ENCODE measurements at places on chromosomes 4 and X.

DNA sequence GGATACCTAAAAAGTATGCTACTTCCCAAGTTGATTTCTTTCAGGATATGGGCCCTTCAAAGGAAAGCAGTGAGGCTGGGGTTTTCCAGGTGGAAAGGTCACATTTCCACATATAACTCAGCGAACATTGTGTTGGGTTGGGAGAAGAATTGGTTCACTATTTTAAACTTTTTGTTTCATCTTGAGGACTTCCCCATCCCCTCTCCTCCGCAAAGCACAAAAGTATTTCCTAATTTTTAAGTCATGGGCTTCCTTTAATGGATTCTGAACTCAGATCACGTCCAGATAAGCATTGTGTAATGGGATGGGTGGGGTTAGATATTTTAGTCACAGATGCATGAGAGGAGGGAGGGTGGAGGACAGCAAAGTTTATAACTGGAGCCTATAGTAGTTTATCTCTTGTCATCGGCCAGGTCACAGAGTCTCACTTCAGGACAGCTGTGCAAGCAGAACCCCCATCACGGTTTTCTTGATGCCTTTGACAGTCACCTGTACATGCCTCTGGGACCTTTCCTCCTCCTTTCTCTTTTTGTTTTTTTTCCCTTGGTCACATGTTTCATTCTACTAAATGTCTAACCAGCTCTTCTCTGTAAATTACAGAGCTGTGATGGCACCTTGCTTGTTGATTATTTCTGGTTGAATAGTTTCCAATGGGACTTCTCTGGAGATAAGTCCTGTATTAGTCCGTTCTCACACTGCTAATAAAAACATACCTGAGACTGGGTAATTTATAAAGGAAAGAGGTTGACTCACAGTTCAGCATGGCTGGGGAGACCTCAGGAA is 115.4 kb downstream of the PTTG2 start:
- peak; percentile 54 for DNase-seq

- DNase-seq = peak; percentile 52
Measured at GRCh38 chr4:128517739-128518510, 230.3 kb upstream of the PGRMC2 start.

GRCh38 chr4:180832073-180832472 is 1411.1 kb upstream of the TENM3 start:
- no peak for DNase-seq

- DNase-seq = no peak
Measured at GRCh38 chrX:50459615-50460014, 11.0 kb downstream of the DGKK start.

DNA sequence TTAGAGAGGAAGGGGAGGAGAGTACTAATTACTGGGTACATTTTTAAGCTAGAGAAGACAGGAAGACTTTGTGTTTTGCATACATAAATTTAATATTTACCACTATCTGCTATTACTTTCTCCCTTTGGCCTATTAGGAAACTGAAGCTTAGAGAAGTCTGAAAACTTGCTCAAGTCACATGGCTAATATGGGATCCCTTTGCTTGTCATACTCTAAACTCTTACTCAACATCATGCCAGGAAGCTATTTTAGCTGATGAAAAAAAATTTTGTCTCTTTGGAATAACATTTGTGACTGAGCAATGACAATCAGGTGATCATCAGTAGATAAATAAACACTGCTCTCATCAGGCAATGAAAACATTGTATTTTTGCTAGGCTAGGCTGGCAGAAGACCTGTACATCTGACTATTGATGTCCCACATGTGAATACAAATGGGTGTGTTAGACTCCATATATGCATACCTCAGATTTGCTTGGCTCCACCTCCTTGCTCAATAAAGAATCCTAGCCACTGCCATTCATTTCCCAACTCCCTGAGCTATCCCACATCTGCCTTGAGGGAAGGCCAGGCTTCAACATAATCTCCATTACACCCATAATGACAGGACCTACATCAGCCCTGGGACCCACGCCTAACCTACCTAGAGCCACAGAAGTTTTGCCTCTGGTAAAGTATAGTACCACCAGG is 17.0 kb upstream of the DCLK2 start:
- no peak for DNase-seq

DNA sequence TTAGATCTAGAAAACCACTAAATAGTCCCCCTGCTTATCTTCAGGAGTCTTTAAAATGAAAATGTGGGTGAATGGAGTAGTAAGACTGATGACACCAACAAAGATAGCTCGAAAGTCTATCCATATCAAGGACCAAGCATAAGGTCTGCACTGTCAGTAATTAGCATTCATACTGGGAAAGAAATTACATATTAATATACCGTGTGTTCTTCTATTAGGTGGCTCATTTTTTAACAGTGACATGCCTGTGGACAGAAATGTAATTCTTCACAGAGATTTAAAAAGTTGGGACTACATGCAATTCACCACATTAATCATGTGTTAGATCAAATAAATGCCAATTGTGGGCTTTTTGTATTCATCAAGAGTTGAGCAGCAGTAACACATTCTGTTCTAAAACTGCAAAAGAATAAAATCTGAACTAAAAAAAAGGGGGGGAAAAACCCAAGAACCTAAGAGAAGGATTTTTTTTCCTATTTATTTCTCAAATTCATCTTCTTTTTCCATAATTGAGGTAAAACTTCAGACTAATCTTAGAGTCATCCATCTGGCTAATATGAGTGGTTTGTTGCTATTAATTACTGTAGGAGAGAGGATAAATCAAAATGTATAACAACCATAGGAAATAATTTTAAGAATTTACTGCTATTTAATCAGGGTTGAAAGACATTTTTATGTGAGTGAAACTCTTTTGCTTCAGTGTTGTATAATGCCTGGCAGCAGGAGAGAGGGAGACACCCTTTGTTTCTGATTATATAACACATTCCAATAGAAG is 386.7 kb upstream of the IGFBP7 start:
- no peak for DNase-seq

DNA sequence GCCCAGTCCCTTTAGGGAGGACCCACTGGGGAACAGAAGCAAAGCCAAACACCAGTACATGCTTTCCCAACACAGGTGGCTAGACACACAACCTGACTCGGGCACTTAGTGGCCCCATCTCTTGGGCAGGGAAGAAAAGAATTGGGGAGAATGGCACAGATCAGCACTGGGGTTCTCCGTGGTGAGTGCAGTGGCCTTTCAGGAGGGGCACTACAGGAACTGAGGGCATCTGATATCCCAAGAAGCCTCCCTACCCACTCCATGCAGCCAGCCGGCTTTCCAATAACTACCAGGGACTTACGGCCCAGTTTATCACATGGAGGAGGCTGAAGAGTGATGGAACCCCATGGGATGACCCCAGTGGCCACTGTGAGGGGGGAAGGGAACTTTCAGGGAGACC is 23.0 kb downstream of the RGN start:
- no peak for DNase-seq

DNA sequence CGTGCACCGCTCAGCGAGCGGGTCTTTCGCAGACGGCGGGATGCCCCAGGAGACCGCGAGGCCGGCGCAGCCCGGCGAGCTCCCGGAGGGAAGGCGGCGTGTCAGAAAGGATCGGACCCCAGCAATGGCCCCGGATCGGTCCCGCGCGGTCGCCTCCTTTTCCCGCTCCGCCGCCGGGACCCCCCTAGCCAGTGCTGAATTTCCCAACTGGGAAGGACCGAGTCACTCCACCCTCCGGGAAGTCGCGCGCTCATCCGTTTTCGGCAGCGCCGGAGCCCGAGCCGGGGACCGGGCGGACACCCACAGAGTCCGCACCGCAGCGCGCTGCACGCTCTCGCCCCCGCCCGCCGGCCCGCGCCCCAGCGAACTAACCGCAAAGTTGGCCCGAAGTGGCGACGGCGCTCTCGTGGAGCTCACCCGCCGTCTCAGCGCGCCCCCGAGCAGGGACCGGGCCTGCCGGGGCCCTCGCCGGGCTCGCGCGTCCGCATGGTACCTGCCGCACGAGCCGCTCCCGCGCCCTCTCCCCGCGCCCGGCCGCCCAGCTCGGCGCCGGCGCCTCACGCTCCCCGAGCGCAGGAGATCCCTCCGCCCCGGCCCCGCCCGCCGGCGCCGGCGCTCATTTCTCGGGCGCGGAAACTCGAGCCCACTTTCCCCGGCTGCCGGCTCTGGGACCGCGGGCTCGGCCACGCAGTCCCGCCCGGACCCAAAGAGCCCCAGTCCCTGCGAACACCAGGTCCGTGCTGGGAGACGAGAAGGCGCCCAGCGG is at the start of gene FAT1:
Gene FAT1 (minus strand): TSS at position 565 of the 766 bp plus-strand sequence. CDS start 14,029 bp downstream, outside the sequence.
- peak; percentile 96 for DNase-seq

DNA sequence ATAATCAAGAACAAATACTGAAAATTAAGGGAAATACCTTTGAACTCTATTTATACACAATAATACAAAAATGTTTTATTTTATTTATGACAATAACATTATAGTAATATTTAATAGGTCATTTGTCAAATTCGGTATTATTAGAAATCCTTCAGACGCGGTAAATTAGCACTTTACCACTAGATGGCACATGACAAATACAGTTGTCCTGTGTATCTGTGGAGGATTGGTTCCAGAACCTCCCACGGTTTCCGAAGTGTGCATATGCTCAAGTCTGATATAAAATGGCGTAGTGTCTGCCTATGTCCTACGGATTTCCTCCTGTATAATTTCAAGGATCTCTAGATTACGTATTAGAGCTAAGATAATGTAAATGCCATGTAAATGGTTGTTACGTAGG is 8.1 kb upstream of the LINC00632 start:
- no peak for DNase-seq

- DNase-seq = no peak
Measured at GRCh38 chr4:113969709-113970334, 9.6 kb downstream of the ARSJ start.

DNA sequence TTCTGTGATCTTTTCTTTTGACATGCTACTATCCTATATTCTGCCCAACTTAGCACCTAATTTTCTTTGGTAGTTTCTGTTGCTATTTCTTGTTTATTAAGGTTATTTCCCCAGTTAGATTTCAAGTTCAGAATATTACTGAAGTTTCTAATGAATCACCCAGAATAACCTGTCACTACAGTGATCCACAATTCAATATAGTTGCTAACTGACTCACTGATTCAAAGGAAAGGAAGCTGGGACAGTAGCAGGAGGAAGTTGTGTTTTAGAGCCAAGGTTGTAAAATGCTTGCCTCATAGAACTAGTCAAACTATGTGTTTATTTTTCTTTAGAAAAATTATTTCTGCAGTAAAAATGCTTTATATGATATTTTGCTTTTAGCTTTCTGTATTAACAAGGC is 37.4 kb downstream of the PAK3 start:
- DNase-seq = no peak

DNA sequence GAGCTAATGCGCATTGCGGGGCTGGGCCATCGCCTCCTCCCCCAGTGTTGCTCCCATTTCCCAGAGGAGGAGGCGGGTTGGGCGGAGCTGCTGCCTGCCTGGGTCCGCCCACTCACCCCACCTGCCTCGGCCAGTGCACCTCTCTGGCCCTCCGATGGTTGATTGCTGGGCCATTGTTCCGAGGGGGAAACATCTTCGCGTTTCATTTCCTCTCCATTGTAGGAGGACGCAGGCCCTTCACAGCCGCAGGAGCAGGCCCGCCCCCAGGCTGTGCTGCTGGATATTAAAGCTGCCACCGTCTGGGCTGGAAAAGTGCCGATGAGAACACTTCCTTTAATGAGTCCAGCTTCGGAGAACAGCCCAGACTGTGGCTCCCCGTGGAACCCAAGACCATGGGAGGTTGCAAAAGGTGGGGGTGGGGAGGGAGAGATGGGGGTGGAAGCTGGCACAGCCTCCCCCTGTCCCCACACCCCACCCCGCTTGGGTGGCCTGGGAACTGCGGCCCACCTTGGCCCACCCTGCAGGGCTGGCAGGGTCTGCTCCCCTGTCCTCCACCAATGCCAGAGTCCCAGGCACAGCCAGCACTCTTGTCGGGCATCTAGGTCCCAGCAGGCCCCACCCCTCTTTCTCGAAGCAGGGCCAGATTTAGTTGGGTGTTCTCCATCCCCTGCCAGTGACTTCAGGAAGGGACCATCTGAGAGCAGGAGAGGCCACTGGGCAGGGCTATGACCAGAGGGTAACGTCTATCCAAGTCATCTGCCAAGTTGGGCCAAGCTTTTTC is 96.6 kb downstream of the ADRA2C start:
- DNase-seq = no peak

DNA sequence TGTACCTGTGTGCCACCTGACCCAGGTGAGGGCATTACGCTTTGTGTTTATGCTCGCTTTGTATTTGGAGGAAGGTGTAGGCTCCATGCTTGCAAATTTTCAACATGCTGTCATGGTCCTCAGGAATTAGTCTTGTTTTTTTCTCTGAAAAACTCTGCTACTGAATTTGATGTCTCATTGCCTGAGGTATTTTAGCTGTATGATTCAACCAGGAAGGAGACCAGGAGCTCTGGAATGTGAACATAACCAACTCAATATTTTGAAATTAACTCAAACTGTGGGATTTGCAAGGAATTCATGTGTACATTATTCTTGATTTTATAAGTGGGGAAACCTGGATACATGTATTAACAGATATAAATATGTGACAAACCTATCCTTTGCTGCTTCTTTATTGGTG is 134.1 kb downstream of the SLC4A4 start:
- no peak for DNase-seq

DNA sequence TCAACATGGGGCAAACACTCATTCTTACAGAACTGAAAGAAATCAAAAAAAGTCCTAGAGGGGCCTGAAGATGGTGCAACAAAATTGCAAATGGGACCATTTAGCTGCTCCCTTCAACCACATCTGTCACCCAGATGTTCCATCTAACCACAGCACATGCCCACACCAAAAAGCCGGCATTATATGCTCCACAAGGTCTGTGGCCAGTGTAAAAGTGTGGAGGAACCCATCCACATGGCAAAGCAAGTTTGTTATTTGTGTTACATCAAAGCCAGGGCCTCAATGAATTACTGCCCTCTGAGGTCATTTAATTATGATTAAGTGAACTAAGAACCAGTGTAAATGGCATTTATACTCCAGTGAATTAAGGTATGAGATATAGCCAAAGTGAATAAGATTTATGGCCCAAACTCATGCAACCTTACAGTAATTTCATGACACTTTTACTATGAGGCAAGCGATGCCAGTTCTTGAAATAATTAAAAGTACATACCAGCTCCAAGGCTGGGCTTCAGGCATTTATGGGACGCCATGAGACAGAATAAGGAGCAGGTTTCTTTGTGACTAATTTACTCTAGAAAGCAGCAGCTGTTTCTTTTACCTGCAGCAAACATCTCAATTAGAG is 48.7 kb upstream of the FGF16 start:
- no peak for DNase-seq

DNA sequence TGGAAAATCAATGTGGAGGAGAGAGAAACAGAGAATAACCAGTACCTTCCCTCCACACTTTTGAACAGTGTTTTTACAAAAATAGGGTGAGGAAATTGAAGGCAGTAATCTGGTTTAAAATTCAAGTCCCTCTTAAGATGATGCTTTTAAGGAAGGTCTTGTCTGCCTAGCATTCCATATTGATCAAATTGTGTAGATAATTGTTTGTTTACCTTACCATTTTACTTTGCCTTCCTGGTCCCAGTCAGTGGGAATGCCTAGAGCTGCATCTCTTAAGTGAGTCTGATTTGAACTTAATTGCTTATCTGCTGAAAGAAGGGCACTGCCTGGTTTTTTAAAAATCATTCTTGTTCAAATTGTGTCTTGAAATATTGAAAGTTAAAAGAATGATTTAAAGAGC is 14.4 kb upstream of the MAOA start:
- no peak for DNase-seq

GRCh38 chr4:73573794-73574528 is 46.3 kb downstream of the RASSF6 start:
- DNase-seq = peak; percentile 65

All from muscle of back (tissue), 13 donors.